ENCODE measurements at places on chromosomes 13 and 19.
A peak's percentile ranks its signal among the peaks of the same experiment; 100 is the strongest.

DNA sequence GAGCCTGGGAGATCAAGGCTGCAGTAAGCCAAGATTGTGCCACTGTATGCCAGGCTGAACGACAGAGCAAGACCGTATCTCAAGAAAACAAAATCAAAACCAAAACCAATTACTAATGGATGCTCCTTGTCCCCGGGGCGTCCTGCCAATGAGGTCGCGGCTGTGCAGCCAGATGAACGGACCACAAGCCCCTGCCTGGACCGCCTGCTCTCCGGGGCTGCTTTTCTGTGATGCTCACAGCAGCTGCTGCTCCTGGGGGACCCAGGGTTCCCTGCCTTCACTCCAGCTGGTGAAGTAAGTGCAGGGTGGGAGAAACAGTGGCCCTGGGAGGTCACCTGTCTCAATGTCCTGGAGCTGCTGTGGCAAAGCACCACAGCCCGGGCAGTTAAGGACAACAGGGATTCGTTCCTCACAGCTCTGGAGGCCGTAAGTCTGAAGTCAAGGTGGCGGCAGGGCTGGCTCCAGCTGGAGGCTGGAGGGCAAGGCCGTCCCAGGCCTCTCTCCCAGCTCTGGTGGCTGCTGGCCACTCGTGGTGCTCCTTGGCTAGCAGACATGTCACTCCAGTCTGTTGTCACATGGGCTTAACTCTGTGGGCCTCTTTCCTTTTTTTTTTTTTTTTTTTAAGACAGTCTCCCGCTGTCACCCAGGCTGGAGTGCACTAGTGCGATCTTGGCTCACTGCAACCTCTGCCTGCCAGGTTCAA, 10.1 kb downstream of the COPE start:
- DNase-seq = no peak

DNA sequence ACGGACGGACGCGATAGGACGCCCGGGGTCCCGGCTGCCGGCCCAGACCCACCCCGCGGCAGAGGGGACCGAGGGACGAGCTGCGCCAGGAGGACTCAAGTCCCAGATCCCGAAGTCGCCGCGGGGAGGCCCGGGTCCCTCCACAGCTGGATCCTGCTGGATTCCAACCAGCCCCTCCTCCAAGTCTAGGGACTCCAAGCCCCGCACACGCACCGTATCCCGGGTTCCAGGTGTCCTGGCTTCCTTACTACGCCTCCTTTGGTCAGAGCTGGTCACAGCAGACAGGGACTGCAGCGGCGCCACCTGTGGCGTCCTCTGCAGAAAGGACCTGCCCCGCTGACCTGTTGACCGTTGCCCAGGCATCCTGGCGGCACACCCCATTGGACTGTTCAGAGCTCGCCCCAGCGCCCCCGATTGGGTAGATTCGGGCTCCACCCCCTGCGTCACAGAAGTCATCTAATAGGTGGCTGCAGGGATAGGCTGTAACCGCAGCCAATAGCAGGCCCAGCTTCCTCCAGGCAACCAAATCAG, 29.0 kb upstream of the ZNF709 start:
- no peak for DNase-seq

DNA sequence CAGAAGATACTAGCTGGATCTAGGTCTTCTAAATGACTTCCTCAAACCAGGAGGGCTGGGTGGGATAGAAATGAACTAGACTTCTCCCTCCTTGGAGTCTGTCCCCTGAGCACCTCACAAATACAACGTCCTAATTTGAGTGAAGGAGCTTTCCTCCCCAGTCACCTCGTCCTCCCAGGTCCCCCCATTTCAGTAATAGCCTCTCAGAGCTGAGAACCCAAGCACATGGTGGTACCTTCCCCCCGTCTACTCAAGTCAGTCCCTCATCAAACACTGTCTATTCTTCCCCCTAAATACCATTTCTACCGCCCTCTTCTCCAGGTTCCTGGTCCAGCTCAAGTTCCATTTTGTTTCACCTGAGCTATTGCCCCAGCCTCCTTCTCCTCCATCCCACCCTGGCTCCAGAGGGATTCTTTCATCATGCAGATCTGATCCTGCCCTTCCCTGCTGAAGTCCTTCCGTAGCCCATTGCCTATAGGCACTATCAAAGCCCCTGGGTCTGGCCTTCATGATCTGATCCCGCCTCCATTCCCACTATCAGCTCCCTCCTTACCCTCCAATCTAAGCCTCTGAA, 5.3 kb upstream of the PRKCG start:
- no peak for DNase-seq

- no peak for DNase-seq
Observed at GRCh38 chr19:10583036-10583776, 3.9 kb downstream of the AP1M2 start.

GRCh38 chr13:24512197-24512907, at the start of gene PARP4:
Gene PARP4 (minus strand): TSS chr13:24512778. CDS start chr13:24503776, 9,002 bp downstream.
- DNase-seq = peak; percentile 81

GRCh38 chr19:6710273-6711077, 10.0 kb downstream of the C3 start:
- no peak for DNase-seq

DNA sequence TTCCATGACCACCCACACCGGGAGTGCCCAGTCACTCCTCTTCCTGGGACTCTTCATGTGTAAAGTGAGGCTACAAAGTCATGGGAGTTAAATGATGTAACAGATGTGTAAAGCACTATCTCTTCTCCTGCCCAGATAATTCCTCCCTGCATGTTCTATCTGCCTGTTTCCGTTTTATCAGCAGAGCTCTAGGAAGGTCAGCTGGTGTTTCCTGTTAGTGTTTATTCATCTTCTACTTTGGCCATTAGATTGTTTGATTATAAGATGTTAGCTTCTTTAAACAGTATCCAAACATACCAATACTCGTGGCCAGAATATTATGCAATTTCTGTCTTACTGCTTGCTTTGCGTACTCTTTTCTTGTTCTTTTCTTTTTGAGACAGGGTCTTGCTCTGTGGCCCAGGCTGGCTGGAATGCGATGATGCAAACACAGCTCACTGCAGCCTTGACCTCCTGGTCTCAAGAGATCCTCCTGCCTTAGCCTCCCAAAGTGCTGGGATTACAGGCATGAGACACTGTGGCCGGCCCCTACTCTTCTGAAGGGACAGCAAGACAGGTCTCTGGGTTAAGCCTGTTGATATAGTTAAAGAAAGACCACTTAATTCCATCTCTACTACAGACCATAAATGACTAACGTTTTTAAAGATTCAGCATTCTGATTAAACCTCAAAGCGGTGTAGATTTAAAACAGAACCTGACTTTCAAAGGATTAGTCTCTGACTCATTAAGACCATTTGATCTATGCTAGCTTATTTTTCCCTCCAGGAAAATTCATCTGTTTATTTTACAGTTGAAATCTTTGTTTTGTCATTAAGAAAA, 97.4 kb upstream of the AKAP11 start:
- no peak for DNase-seq

DNA sequence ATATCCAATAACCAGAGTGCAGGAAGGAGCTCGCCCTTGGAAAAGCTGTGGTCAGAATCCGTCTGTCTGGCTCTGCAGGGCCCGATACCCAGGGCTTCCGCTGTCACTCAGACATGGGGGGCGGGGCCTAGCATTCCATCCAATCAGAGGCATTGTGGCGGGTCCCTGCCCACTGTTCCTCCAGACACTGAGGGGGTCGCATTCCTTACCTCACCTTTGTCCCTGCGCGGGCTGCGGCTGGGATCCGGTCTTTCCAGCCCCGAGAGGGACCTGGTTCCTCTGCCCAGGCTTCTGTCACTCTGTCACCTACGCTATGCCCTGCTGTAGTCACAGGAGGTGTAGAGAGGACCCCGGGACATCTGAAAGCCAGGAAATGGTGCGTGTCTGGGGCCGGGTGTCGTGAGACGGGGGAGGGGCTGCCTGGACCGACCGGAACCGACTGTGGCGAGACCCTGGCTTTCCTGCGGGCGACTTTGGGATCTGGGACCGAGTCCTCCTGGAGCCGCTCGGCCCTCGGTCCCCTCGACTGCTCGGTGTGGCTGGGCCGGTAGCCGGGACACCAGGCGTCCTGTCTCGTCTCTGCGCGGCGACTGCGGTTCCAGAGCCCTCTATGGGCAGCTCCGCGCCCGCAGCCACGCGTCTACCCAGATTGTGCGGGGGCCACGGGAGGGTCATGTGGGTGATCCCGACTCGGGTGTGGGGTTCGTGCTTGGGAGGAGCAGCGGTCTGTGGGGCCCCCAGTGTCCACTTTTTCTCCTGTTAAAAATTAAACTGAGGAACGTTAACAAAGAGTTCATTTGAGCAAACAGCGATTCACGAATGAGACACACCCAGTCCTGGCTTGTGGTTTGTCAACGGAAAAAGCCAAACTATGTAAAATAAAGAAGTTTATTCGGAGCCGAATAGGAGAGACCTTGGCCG, at the start of gene ZNF69:
Gene ZNF69, plus strand, starts transcription at position 172 of the 921 bp plus-strand sequence. Its CDS starts 142 bp downstream, at position 314.
- DNase-seq = peak; percentile 53

GRCh38 chr13:39297664-39298171, 259.5 kb downstream of the NHLRC3 start:
- DNase-seq = no peak

DNA sequence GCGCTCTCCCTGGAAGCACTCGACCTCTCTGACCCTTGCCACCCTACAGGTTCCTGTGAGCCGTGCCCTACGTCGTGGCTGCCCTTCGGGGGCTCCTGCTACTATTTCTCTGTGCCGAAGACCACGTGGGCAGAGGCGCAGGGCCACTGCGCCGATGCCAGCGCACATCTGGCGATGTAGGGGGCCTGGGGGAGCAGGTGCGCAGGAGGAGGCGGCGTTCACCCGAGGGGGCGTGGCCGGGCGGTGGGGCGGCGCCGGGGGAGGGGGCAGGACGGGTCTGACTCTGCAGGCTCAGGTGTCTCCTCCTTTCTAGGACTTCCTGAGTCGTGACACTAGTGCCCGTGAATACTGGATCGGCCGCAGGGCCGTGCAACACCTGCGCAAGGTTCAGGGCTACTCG, 26.4 kb downstream of the CLEC4M start:
- no peak for DNase-seq

DNA sequence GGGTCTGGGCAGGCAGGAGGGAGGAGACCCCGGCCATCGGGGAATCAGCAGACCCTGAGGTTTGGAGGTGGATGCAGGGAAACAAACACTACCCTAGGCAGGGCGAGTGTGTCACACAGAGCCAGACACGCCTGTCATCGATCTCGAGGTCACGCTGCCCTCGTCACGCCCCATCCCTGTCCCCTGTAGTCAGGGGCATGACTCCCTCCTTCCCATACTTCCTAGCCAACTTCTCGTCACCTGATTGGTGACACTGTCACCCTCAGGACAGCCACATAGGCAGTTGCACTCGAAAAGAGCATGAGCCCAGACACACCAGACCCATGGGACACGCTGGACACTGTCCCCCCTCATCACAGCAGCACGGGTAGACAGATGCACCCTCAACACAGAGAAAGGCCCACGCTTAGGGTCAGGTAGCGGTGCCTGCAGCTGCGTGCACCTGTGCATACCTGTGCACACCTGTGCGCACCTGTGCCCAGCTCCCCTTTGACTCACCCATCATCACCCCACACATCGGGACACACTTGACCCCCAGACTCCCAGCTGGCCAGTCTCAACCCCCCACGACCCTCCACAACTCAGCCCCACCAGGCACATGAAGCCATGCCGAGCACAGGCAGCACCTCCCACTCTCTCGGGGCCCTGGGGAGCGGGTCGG, 11.9 kb downstream of the CILP2 start:
- DNase-seq = no peak

DNA sequence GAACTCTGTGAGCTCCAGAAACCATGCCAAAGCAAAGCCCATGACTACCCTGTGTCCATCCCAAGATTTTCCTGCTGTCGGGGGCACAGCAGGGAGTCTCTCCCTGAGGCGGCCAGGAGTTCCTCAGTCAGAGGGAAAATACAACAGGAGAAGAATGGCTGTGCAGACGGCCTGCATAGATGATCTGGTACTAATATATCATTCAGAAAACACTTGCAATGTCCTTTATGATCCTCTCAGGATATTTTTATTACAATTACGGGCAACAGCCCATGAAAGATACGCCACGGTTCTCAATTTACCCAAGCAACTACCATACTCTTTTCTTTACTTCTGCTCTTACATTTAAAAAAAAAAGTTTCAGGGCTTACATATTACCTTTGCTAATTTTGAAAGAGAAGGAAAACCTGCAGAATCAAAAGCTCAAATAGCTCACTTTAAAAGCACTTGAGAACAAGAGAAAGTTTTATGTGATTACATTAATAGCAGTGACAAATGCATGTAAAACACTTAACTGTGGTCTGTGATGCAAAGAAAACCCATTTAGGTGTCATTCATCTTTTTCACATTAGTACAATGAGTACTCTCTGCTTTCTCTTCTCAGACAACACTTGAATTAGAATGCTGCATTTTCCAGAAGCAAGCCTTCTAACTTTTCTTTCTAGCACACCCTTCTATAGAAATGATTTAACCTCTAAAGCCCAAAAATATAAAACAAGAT, 460.8 kb downstream of the KLF5 start:
- DNase-seq = no peak

DNA sequence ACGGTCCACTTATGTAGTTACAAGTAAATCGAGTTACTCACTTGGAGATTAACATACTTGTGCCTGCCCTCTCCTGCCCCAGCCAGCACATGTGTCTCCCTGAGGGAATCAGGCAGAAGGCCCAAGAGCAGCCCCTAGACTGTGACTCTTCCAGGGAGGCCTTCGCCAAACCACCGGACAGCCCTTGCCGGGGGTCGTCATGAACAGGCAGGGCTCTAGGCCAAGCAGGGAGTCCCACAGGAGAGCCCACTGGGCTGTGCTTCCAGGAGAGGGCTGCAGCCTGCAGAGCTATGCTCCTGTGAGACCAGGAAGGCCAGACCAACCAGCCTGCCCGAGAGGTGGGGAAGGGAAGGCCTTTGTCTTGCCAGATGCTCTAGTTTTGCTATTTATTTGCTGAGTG, 283.3 kb downstream of the FOXO1 start:
- DNase-seq = no peak

GRCh38 chr19:1047696-1048147, 7.8 kb downstream of the ABCA7 start:
- no peak for DNase-seq

GRCh38 chr13:59677966-59678814, 485.5 kb downstream of the DIAPH3 start:
- peak; percentile 12 for DNase-seq

- DNase-seq = no peak
Observed at GRCh38 chr19:10420444-10421239, at the start of gene PDE4A. Gene PDE4A (plus strand): TSS chr19:10420538. CDS start chr19:10420765, 227 bp downstream.

GRCh38 chr19:53871454-53871853, 3.8 kb downstream of the MYADM start:
- DNase-seq = no peak

- DNase-seq = no peak
Observed at GRCh38 chr19:52646571-52647217, 8.5 kb upstream of the ZNF83 start.
